Testis (tissue), 5 donors: ENCODE measurements at places on chromosomes 13 and 19. TPM values are rescaled to one million over a fixed set of nuclear protein-coding genes. Genes with fewer than 3 reads are reported as not detected.
A peak's percentile ranks its signal among the peaks of the same experiment; 100 is the strongest.

DNA sequence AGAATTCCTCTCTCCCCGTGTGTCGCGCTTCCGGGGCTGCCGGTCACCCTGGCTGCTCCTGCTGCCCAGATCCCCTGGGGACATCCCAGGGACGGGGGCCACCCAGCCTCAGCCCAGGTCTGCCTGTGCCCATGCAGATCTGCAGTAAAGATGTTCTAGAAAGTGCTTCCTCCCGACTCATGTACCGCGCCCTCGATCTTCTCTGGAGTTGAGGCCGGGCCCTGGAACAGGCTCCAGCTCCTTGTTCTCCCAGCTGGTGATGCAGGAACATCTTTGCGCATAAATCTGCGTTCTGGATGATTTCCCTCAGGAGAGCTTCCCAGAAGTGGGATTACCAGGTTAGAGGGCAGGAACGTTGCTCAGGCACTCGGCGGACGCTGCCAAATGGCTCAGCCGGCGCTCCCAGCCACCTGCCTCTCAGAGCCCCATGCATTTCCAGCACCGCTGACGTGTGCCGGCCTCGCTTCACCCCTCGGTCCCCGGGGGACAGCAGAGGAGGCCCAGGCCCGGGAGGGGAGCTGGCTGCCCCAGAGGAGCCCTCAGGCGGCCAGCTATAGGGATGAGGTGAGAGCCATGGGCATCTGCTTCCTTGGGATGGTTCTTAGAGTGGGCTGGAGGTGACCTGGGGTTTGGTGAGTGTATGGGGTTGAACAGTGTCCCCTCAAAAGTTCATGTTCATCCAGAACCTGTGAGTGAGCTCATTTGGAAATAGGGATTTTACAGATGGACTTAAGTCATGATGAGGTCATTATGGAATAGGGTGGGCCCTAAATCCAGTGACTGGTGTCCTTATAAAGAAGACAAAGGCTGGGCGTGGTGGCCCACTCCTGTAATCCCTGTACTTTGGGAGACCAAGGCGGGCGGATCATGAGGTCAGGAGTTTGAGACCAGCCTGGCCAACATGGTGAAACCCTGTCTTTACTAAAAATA, 42.6 kb downstream of the CRTC1 start:
- peak; percentile 77 for DNase-seq

CARM1 gene
- polyA plus RNA-seq = 110 TPM

DNA sequence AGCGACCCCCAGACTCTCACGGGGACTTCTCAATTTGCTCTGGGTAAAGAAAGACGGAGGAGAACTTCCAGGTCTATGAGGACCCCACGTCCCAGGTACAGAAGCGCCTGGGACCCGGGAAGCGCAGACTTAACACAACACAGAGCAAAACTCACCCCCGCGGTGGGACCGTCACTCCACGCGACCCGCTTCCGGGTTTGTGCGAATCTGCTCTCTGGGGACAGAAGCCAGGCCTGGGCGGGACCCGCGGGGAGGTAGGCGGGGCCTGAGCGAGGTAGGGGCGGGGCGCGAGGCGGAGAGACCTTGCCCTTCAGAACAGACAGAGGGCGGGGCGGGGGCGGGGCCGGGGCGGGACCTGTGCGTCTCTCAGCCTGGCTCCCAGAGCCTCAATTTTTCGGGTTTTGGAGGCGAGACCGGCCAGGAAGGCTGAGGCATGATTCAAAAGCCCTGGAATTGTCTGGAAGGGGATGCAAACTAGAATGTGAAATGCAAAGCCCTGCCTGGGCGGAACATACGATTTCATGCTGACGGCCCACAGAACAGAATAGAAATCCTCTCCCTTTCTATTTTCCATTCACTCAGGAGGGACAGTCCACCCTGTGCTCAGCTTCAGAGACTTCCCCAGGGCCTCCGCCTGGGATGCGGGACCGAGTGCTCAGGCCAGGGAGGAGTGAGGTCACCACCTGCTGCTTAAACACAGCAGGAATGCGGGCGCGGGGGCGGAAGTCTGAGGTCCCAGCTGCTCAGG, 19.3 kb upstream of the ZNF888 start:
- DNase-seq = peak; percentile 94

PPP1R13L gene
- 13.3 TPM for polyA plus RNA-seq

DNA sequence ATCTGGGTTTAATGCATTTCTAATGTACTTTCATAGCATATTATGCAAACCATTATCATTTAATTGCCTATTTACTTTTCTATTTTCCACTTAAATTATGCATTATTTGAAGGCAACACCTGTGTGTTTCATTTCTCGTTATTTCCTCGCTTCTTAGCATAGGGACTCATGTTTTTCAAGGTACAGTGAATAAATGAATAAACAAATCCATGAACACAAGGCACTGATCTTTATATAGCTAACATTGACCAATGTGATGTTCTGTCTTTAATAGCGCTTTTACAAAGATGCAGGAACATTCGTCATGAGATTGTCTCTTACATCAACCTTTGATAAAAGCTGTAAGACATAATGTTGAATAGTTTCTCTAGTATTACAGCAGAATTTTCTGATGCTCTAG, 121.2 kb downstream of the B3GLCT start:
- no peak for DNase-seq

DNA sequence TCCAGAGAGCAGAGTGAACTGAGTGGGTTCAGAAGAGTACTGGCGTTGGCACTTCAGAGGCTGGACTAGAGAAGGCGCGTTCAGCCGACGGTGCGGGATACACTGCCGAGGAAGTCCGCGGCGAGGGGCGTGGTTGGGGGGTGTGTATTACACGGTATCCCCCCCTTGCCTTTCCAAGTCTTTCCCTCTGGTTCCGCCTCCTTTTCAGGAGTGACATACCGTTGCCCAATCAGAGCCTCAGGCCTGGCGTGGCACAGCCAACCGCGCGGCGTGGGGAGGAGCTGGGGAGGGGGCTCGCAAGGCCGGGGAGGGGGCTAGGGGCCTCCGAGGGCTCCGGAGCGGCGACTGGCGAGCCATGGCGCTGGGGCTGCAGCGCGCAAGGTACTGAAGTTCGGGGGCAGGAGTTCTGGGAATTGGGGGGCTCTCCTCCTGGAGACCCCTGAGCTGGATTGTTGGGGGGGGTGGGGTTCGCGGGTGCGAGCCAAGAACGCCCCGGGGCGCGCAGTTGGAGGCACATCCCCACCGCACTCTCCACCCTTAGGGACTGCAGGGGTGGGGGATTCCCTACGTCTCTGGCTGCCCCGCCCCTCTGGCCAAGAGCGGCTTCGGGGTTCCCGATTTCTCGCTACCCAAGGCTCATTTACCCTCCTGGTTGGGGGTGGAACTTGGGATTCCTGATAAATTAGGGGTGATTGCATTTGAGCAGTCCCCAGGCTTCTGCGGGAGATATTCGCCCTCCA, at the start of gene HIF3A:
TSS of gene HIF3A (plus strand) at position 321 of the 740 bp plus-strand sequence. CDS start at position 356, 35 bp downstream.
- peak; percentile 84 for DNase-seq
